ENCODE measurements at places on chromosomes 16 and 17. TPM values are rescaled to one million over a fixed set of nuclear protein-coding genes. Genes with fewer than 3 reads are reported as not detected.

GRCh38 chr16:30777591-30778297 lies 9.3 kb downstream of the ZNF629 start:
- H3K36me3 ChIP-seq, result no peaks in the 10 kb centered on the region
- H3K4me1 ChIP-seq, result peaks cover 20% of the 10 kb centered on the region
- DNase-seq, result no peak
- H3K27me3 ChIP-seq, result no peaks in the 10 kb centered on the region

GRCh38 chr17:61837175-61838051 lies 25.9 kb downstream of the BRIP1 start:
- H3K4me1 ChIP-seq, result no peaks in the 10 kb centered on the region
- no peaks in the 10 kb centered on the region for H3K27me3 ChIP-seq
- no peak overlapping the region for H3K27ac ChIP-seq
- H3K36me3 ChIP-seq, result no peaks in the 10 kb centered on the region

DNA sequence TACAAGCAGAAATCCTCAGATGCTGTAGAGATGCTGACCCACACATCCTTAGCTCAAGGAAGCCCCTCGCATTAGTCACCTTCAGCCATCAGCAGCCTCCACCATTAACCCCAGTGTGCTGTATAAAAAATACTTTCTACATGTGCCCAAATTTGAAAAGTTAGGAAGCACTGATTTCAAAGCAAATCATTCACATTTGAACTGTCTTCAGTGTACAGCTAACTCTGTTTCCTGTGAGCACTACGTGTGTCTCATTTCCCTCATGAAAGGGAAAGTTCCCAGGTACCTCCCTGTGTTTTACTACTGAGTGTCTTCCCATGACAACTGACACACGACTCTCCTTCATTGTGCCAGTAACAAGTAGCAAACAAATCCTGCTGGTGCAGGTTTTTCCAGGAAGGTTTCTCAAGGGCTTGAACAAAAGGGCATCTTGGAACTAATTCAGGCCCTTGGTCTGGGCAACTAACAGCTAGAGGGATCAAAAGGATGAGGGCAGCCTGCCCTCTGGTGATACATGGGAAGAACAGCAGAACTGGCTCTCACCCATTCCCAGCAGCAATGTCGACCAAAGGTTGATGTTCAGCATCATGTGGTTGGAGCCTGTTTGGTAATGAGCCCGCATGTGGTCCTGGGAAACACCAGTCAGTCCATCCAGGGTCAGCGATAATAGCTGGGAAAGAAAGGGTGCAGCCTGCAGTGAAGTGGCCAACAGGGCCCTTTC lies 4.0 kb downstream of the SLC35B1 start:
- H3K4me3 ChIP-seq, result no peak overlapping the region
- H3K36me3 ChIP-seq, result no peaks in the 10 kb centered on the region
- peaks cover 12% of the 10 kb centered on the region for H3K4me1 ChIP-seq
- no peak overlapping the region for H3K27ac ChIP-seq

GRCh38 chr16:4697848-4698291 lies 4.5 kb downstream of the NUDT16L1 start:
- H3K27me3 ChIP-seq, result no peaks in the 10 kb centered on the region
- peaks cover 34% of the 10 kb centered on the region for H3K4me1 ChIP-seq
- H3K36me3 ChIP-seq, result no peaks in the 10 kb centered on the region
- no peak overlapping the region for H3K27ac ChIP-seq
- DNase-seq, result no peak

- DNase-seq, result no peak
- no peak overlapping the region for H3K4me3 ChIP-seq
- H3K4me1 ChIP-seq, result no peaks in the 10 kb centered on the region
- no peak overlapping the region for H3K27ac ChIP-seq
These were observed 476.4 kb downstream of the HS3ST3B1 start for GRCh38 chr17:14777291-14777690.

GGA2 gene
- total RNA-seq, result 117 TPM

- H3K27ac ChIP-seq, result no peak overlapping the region
- DNase-seq, result no peak
- no peaks in the 10 kb centered on the region for H3K36me3 ChIP-seq
- no peaks in the 10 kb centered on the region for H3K27me3 ChIP-seq
- no peak overlapping the region for H3K4me3 ChIP-seq
These were observed 30.4 kb downstream of the CACNG1 start for GRCh38 chr17:67074781-67075180.

GRCh38 chr17:51087072-51087757 lies 33.5 kb downstream of the SPAG9 start:
- no peak overlapping the region for H3K27ac ChIP-seq
- H3K4me3 ChIP-seq, result no peak overlapping the region
- no peaks in the 10 kb centered on the region for H3K4me1 ChIP-seq
- H3K27me3 ChIP-seq, result no peaks in the 10 kb centered on the region
- no peak for DNase-seq

CDYL2 gene
- total RNA-seq, result 14.0 TPM

- H3K27me3 ChIP-seq, result no peaks in the 10 kb centered on the region
- H3K36me3 ChIP-seq, result peaks cover 68% of the 10 kb centered on the region
- no peak overlapping the region for H3K4me3 ChIP-seq
- H3K4me1 ChIP-seq, result peaks cover 10% of the 10 kb centered on the region
These were observed 27.9 kb downstream of the MGRN1 start for GRCh38 chr16:4652561-4652960.

DNA sequence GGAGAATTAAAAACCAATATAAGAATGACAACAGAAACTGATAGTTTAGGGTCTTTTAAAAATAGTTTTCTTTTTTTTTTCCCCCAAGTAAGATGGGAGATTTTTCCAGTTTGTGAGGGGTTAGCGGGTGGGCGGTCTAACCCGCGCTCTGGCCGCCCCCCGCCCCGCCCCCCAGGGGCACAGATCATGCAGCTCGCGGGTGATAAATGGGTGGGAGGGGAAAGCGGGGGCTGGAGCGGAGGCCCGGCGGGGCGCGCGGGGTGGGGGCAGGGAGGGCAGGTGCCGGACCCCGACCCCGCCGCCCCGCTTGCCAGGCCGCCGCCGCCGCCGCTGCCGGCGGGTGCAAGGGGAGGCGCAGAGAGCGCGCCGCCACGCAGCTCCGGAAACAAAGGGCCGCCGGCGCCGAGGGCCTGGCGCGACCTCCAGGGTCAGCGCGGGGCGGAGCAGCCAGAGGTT lies 60.1 kb upstream of the GSE1 start:
- H3K4me3 ChIP-seq, result no peak overlapping the region
- DNase-seq, result peak; percentile 43
- no peaks in the 10 kb centered on the region for H3K36me3 ChIP-seq

DNA sequence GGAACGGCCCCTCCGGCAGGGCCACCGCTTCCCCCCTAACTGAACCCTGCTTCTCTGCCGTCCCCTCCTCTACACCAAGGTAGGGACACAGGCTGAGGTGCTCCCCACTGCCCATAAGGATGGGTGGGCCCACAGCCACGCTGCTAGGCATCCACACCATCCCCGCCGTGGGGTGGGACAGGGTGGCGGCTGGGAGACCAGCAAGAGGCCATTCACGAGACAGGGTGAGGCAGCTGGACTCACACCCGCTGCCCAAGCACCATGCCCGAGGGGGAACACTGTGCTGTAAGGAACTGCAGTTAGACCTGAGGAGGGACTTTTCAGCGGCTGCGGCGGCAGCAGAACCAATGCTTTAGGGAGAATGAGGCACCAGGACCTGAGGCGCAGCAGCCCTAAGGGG lies 47.5 kb upstream of the RRN3 start:
- no peaks in the 10 kb centered on the region for H3K4me1 ChIP-seq
- no peak overlapping the region for H3K4me3 ChIP-seq
- H3K36me3 ChIP-seq, result no peaks in the 10 kb centered on the region
- peak overlapping the region; percentile 60 for H3K27ac ChIP-seq
- DNase-seq, result no peak
- no peaks in the 10 kb centered on the region for H3K27me3 ChIP-seq

AURKB gene
- 1.6 TPM for total RNA-seq

NKIRAS2 gene
- 24.3 TPM for total RNA-seq

DNA sequence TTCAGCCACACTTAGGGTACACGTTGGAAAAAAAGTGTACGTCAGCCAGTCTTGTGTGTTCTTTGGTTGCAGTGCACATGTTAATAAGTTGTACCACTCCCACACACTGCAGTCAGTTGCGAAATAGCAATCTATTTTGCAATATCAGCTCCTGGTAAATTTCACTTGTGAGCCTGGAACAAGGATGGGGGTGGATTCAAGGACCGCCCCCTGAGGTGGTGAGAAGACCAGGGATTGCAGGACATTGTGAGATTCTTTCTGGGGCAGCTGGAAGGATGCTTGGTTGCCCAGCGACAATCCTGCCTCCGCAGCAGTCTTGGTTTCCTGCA lies 78.6 kb upstream of the ZFHX3 start:
- no peaks in the 10 kb centered on the region for H3K27me3 ChIP-seq
- no peak for DNase-seq
- H3K4me3 ChIP-seq, result no peak overlapping the region
- H3K27ac ChIP-seq, result no peak overlapping the region
- H3K36me3 ChIP-seq, result no peaks in the 10 kb centered on the region
- no peaks in the 10 kb centered on the region for H3K4me1 ChIP-seq

KRT9 gene
- 0.32 TPM for total RNA-seq

- no peaks in the 10 kb centered on the region for H3K27me3 ChIP-seq
- H3K36me3 ChIP-seq, result no peaks in the 10 kb centered on the region
- H3K4me3 ChIP-seq, result no peak overlapping the region
- H3K27ac ChIP-seq, result no peak overlapping the region
- DNase-seq, result no peak
- H3K4me1 ChIP-seq, result peaks cover 11% of the 10 kb centered on the region
These were observed 22.1 kb upstream of the IL17C start for GRCh38 chr16:88616320-88616719.

COPZ2 gene
- 39.5 TPM for total RNA-seq

LPCAT2 gene
- total RNA-seq, result 11.9 TPM

DNA sequence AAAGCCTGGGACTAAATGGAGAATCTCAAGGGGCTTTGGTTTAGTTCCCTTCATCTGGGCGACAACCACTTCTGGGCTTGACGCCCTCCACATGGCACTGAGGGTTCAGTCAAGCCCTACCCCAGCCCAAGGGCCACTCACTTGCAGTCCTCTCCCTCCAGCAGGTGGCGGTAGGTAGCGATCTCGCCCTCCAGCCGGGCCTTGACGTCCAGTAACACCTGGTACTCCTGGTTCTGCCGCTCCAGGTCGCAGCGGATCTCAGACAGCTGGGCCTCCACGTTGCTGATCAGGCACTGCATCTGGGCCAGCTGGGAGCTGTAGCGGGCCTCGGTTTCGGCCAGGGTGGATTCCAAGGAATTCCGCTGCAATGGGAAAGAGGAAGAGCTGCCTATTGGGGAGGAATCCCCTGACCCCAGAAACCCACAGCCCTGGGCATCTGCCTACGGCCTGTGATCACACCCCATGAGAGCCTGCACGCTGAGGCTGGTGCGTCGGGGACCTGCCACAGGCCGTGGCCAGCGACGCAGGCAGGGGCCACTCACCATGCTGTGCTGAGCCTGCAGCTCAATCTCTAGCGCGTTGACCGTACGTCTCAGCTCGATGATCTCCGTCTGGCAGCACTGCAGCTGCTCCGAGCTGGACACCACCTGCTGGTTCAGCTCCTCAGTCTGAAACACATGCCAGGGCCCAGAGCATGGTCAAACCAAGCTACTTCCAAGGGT lies 2.7 kb downstream of the KRT36 start:
- DNase-seq, result no peak
- H3K4me1 ChIP-seq, result no peaks in the 10 kb centered on the region
- no peaks in the 10 kb centered on the region for H3K36me3 ChIP-seq
- H3K27me3 ChIP-seq, result no peaks in the 10 kb centered on the region

CA5A gene
- not detected for total RNA-seq
